ENCODE measurements at places on chromosomes 2 and 18.

GRCh38 chr2:214226061-214226460 is 184.8 kb upstream of the VWC2L start:
- DNase-seq = no peak

- no peak for DNase-seq
These were observed 11.2 kb downstream of the PMAIP1 start for GRCh38 chr18:59910967-59911366.

DNA sequence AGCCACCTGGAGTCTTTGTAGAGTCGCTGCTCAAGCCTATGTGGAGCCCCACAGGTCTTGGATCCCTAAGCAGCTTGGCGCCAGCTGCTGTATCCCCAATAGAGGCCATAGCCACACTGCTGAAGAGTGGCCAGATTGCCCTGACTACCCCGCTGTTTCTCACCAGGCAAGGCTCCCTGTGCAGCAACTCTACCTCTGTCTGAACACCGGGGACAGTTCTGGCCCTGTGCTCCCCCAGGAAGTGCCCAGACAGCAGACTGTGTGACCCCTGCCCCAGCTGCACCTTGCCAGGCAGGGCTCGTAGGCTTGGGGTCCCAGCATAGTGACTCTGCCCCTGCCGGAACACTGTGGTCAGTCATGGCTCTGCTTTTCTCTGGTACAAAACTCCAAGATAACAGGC is 53.5 kb upstream of the GALNT13 start:
- no peak for DNase-seq

GRCh38 chr2:84539729-84540128 is 23.4 kb downstream of the DNAH6 start:
- no peak for DNase-seq

DNA sequence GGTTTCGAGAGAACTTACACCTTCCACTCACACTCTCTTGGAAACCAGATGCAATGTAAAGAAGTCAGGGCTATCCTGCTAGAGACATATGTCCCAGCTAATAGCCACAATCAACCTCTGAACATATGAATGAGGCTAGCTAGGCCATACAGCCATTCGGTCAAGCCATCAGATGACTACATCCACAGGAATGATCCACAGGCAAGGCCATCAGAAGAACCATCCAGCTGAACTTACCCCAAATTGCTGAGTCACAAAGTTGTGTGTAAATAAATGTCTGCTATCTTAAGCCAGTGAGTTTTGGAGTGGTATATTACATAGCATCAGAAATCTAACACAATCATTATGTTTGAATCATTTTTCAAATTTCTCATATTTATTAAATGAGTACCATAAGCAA is 5.2 kb upstream of the SPAST start:
- no peak for DNase-seq

- no peak for DNase-seq
These were observed 29.4 kb downstream of the PTMA start for GRCh38 chr2:231737761-231738160.

- no peak for DNase-seq
These were observed 7.4 kb upstream of the RAB1A start for GRCh38 chr2:65137197-65137775.

DNA sequence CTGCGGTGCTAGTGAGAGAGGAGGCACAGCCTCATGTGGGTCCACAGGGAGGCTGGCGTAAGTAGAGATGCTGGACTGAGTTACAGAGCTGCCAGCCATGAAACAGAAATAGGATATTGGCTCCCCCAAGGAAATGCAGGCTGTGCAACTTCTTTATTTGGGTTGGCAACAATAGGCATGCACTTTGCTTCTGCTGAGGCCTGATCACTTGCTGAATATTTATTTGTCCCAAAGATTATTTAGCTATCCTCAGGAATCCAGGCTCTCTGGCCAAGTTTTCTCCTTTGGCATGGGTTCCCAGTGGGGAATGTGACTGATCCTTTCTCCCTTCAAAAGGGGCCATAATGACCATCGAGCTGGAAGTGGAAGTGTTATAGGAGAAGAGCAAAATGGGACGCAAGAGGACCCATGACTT is 60.0 kb downstream of the MAPK4 start:
- no peak for DNase-seq

DNA sequence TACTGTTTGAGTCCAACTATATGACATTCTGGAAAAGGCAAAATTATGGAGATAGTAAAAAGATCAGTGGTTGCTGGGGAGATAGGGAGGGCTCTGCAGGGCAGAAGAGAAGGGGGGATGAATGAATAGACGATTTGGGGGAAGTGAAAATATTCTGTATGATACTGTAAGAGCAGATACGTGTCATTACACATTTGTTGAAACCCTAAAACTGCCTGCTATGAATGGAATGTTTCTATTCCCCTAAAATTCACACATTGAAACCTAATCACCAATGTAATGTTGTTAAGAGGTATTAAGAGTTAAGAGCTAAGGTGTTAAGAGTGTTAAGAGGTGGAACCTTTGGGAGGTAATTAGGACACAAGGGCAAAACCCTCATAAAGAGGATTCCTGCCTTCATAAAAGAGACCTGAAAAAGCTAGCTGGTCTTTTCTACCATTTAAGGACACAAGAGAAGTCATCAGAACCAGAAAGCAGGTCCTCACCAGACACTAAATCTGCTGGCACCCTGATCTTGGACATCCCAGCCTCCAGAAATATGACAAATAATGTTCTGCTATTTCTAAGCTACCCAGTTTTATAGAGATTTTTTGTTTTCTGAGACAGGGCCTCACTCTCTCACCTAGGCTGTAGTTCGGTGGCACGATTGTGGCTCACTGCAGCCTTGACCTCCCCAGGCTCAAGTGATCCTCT is 76.2 kb downstream of the ATAD2B start:
- no peak for DNase-seq

- DNase-seq = no peak
These were observed 345.3 kb upstream of the CDH2 start for GRCh38 chr18:28522236-28522635.

- DNase-seq = no peak
These were observed 499.6 kb upstream of the ACVR2A start for GRCh38 chr2:147345246-147345645.

- DNase-seq = no peak
These were observed 495.6 kb downstream of the TMX3 start for GRCh38 chr18:68219274-68219673.

GRCh38 chr2:145812165-145812554 is 1292.2 kb upstream of the ZEB2 start:
- no peak for DNase-seq

- DNase-seq = no peak
These were observed 6.0 kb upstream of the ROCK1 start for GRCh38 chr18:21117409-21118131.

Data from SW 1271 (cell line).